ENCODE measurements at places on chromosomes 2 and 18. TPM values are rescaled to one million over a fixed set of nuclear protein-coding genes. Genes with fewer than 3 reads are reported as not detected.

Gene PTPRN
- 6.6 TPM for total RNA-seq

Gene LYPD1
- not detected for total RNA-seq

Gene AGPS
- total RNA-seq = 17.2 TPM

Gene MYO5B
- total RNA-seq = 28.5 TPM

Gene KCNJ3
- total RNA-seq = 2.7 TPM

Gene LRP2
- total RNA-seq = 1.6 TPM

Gene CAMKMT
- 5.4 TPM for total RNA-seq

Gene EMX1
- 9.8 TPM for total RNA-seq

Gene ATP8B1
- total RNA-seq = 33.5 TPM

Gene CD8B
- 1.3 TPM for total RNA-seq

Gene SCYGR7
- not detected for total RNA-seq

Gene NGEF
- total RNA-seq = 19.0 TPM

Gene LHCGR
- 1.6 TPM for total RNA-seq

Gene COL4A4
- 3.0 TPM for total RNA-seq

Gene RAPH1
- 35.0 TPM for total RNA-seq

Gene GPR75
- total RNA-seq = 6.1 TPM

Gene ERCC3
- total RNA-seq = 61.3 TPM

Gene DAPL1
- total RNA-seq = not detected

Gene CNRIP1
- 3.6 TPM for total RNA-seq

Gene ASPRV1
- 10.3 TPM for total RNA-seq

Gene SEPTIN2
- total RNA-seq = 284 TPM
